Cerebellar nuclear complex (tissue), 1 donor: ENCODE measurements at places on chromosomes 7 and 10.

DNA sequence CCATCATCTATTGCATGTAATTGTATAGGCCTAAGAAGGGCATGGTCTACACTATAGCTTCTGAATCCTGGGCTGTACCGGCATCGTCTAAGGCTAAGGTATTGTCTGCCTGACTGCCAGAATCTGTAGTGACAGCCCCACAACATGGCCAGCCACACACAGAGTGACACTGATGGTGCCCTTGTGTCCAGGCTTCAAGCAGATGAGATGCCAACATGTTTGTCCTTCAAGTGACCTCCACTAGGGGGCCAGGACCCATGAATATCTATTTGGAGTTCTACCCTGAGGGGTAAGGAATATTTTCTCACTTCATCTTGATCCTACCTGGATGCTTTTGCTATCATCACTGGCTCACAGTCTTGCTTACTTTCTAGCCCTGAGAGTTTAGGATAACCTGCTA is 1.5 kb downstream of the CYP3A7 start:
- DNase-seq = no peak

DNA sequence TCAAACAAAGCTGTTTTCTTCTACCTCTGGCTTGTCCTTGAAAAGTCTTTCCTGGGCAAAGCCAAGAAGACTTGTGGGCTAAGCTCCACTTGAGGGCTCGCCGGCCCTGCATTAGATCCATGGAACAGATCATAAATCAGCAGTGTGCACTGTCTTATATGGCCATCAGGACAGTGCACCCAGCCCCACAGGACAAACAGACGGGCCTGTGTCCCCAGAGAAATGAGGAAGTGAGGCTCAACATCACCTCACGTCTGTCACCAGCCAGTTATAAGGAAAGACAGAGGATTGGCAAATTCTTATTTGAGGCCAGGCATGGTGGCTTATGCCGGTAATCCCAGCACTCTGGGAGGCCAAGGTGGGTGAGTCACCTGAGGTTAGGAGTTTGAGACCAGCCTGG is 12.3 kb upstream of the IFT22 start:
- no peak for DNase-seq

GRCh38 chr10:11757821-11758463 is 15.8 kb downstream of the ECHDC3 start:
- no peak for DNase-seq

GRCh38 chr7:25430200-25430931 is 202.1 kb upstream of the NPVF start:
- no peak for DNase-seq
